ENCODE measurements at places on chromosomes 6 and 20. TPM values are rescaled to one million over a fixed set of nuclear protein-coding genes. Genes with fewer than 3 reads are reported as not detected.

Gene APOBEC2
- total RNA-seq, result not detected

Gene REPS1
- total RNA-seq, result 46.9 TPM

Gene COL19A1
- total RNA-seq, result 0.07 TPM

Gene ELOVL2
- 2.3 TPM for total RNA-seq

Gene PKIG
- total RNA-seq, result 19.2 TPM

Gene MEI4
- total RNA-seq, result 0.06 TPM

Gene SRMS
- total RNA-seq, result not detected

Gene FAM83C
- not detected for total RNA-seq

Gene TMEM200A
- 23.2 TPM for total RNA-seq

Gene SPINT3
- not detected for total RNA-seq

Gene C6orf120
- 64.4 TPM for total RNA-seq

Gene RAET1L
- total RNA-seq, result not detected

Gene KCNQ2
- 0.23 TPM for total RNA-seq

Gene GSTA4
- 0.20 TPM for total RNA-seq

Gene DOK5
- total RNA-seq, result 0.31 TPM

Gene GGT7
- total RNA-seq, result 4.2 TPM

Gene PANK2
- total RNA-seq, result 43.9 TPM

Gene RIMS1
- 0.07 TPM for total RNA-seq
